ENCODE measurements at places on chromosomes 16 and 17.
A peak's percentile ranks its signal among the peaks of the same experiment; 100 is the strongest.

DNA sequence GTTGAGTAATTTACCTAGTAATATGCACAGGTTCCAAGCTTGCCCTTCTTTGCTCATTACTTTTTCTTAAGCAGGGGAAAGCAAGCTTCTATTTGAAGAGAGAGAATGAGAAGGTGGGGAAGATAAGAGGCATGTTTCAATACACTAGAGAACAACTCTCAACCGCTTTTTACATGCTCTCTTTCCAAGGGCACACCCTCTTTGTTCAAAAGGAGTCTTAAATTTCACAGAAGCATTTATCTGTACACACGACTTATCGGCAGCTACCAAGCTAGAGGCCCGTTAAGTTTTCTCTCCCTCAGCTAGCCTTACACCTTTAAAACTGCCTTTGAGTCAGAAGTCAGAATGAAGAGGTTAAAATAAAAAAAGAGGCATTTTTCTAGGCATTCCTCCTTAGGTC lies 79.6 kb downstream of the STH start:
- no peak for DNase-seq

- no peak for DNase-seq
These were observed 1.4 kb upstream of the HES7 start for GRCh38 chr17:8125154-8125946.

DNA sequence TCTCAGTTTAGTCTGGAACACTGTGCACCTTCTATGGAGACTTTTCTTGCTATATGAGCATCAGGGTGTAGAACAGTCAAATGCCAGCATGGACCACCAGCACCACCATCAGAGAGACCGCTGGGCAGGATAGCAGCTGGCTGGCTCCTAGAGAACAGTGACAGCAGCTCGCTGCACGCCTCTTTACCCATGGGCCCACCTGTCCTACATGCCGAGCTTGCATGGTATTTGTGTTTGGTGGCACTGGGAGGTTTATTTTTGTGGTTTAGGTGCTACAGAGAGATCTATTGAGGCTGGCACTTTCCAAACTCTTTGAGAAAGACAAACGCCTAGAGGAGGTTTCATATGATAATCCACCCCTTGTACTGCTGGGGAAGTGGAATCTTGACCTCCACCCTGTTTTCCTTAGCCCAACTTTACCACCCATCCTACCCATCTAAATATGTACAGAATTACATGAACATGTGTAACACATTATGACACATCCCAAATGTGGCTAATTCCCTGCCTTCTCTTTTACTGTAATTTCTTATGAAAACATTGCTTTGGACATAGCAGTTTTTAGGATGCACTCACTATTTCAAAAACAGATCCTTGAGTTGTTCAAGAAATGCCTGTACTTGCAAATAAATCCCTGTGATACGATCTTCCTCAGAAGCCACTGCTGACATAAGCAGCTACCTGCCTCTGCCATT lies 46.3 kb downstream of the COG7 start:
- no peak for DNase-seq

DNA sequence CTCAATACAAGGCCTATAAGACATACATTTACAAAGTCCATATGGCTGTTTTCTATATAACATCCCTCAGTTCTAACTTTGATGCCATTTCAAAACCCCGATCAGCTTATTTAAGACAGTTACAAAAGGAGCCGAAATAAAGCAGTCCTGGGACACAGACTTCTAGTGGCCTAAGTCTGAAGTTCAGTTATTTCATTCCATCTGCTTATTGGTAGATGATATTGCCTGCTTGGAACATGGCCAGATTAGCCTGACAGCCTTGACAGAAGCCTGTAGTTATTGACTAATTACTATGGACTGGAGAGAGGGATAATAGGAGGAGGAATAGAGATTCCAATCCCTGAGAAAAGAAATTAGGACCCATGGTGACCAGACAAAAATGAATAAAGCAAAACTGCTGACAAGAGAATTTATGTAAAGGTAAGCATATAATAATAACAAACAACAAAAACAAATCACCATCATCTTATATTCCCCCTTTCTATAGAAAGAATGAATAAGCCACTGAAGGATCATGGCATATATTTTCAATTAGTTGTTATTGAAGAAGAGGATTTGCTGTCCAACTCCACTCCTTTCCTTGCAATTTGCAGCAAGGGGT lies 206.3 kb upstream of the TOM1L1 start:
- DNase-seq: no peak

GRCh38 chr17:46003907-46004748 lies 5.1 kb downstream of the STH start:
- no peak for DNase-seq

DNA sequence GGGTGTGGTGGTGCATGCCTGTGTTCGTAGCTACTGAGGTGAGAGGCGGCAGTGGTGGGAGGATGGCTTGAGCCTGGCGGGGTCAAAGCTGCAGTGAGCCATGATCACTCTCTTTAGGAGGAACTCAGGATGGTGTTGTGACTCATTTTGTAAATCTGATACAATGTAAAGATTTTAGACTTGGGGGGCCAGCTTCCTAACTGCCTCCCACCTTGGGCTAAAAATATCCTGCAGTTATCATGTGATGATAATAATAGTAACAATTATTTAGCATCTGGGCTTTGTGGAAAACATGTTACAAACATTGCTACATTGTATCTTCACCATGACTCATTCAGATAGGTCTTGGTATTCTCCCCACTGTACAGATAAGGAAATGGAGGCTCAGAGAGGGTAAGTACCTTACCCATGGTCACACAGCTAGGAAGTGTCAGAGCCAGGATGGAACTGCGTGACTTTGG lies 7.4 kb downstream of the CTNS start:
- DNase-seq: no peak

DNA sequence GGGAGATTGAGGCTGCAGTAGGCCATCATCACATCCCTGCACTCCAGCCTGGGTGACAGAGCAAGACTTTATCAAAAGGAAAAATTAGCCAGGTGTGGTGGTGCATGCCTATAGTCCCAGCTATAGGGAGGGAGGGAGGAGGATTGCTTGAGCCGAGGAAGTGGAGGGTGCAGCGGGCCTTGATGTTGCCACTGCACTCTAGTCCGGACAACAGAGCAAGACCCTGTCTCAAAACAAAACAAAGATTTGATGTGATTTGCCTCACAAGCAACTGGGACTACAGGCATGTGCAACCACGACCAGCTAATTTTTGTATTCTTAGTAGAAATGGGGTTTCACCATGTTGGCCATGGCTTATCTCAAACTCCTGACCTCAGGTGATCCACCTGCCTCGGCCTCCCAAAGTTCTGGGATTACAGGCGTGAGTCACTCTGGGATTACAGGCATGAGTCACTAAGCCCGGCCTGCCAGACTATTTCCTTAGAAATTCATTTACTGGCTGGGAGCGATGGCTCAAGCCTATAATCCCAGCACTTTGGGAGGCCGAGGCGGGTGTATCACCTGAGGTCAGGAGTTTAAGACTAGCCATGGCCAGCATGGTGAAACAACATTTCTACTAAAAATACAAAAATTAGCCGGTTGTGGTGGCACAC lies 11.5 kb downstream of the UBE2G1 start:
- no peak for DNase-seq

- DNase-seq: no peak
These were observed 207.7 kb downstream of the HS3ST3A1 start for GRCh38 chr17:13393841-13394710.

GRCh38 chr16:54059319-54059718 lies 227.3 kb downstream of the IRX3 start:
- DNase-seq: no peak

GRCh38 chr16:10226141-10226986 lies 44.1 kb upstream of the GRIN2A start:
- DNase-seq: no peak

GRCh38 chr16:11129378-11129781 lies 126.6 kb downstream of the SOCS1 start:
- no peak for DNase-seq

DNA sequence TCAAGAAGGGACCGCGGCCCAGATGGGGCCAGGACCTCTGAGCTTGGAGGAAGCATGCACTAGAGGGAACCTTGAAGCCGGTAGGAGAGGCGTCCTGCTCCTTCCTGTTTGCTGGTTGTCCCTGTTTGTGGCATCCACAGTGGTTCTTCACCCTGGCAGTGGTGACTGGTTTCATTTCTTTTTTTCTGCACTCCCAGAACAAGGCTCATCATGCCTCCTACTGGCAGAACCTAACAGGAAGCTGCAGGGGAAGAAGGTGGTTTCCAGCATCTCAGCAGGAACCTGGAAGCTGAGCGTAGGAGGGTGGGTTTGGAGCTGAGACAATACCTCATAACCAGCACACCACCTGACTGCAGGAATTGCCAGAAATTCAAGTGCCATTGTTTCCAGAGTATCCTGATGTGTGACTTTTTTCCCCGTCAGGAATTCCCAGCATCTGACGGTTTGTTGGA lies 5.8 kb downstream of the TMEM231 start:
- DNase-seq: peak; percentile 79

- peak; percentile 95 for DNase-seq
These were observed 22.1 kb downstream of the FCSK start for GRCh38 chr16:70476272-70477020.

DNA sequence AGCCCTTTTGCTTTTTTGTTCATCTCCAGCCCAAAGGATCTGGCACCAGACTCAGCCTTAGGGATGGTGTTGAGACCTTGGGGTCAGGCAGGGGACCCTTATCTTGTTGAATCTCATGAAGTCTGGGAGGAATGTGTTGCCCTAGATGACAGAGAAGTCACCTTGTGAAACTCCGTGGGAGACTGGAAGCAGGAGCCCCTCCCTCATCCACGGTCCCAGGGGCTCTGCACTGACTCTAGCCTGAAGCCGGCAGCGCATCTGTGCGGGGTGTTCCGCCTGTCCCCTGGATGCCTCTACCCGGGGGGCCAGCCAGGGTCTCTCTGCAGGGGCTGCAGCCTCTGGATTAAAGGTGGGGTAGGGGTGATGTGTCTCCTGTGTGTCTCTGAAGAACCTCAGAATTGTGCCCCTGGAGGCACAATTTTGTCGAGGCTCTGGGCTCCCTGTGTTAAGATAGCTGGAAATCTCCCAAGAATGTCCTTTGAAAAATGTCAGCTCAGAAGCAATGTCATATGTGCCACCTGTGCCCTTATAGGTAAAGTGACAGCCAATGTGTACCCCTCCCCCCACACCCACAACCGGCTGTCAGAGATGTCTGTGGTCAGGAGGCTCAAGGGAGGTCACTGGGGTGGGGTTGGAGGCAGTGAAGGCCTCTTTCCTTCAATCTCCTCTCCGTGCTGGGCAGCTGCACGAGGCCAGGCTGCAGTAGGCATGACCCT lies 32.1 kb upstream of the CDC42EP4 start:
- no peak for DNase-seq

GRCh38 chr17:20010099-20010863 lies 1.1 kb downstream of the SPECC1 start:
- DNase-seq: peak; percentile 44

- no peak for DNase-seq
These were observed 164.1 kb downstream of the SEC14L1 start for GRCh38 chr17:77304746-77305473.

- DNase-seq: no peak
These were observed 99.5 kb upstream of the DNAH17 start for GRCh38 chr17:78676412-78677302.

GRCh38 chr16:89983536-89983935 lies 35.0 kb downstream of the DEF8 start:
- no peak for DNase-seq

DNA sequence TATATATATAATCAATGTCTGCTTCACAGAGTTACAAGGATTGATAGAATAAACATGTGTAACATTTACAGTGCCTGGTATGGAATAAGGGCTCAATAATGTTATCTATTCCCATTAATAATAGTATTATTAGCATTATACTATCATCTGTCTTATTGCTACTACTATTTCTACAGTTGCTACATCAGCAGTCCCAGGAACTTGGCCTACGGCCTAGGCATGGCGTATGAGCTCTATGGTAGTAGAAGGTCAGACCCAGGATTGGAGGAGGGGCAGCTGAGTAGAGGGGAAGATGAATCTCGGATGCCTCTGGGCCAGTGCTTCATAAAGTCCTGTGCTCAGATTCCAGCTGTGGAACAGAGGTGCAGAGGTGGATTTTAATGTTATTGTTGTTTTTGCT lies 146.3 kb upstream of the TBX2 start:
- DNase-seq: no peak

DNA sequence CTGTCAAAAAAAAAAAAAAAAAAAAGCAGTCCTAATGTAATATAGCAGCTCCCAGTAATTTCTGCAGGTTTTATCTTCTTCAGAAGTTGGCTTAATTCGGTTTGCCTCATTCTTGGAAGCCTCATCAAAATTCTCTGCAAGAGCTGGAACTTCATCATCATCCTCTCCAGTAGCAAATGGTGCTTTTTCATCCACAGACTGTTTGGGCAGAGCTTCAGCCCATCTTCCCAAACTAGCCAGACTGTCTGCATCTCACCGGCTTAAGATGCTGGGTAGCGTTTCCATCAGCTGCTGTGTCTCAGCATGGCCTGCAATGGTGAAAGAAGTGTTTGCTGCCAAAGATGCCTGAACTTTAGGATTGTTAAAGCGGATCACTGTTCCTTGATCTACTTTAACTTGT lies 112.6 kb downstream of the AIPL1 start:
- DNase-seq: no peak

GRCh38 chr17:6729531-6729930 lies 16.4 kb upstream of the SLC13A5 start:
- no peak for DNase-seq

GRCh38 chr16:66740010-66740409 lies 11.4 kb downstream of the DYNC1LI2 start:
- DNase-seq: no peak

GRCh38 chr16:81841722-81842121 lies 62.6 kb downstream of the PLCG2 start:
- no peak for DNase-seq

GRCh38 chr16:68626557-68626956 lies 18.6 kb upstream of the CDH3 start:
- DNase-seq: no peak

- no peak for DNase-seq
These were observed 375 bp upstream of the KRT32 start for GRCh38 chr17:41467561-41467960.

DNA sequence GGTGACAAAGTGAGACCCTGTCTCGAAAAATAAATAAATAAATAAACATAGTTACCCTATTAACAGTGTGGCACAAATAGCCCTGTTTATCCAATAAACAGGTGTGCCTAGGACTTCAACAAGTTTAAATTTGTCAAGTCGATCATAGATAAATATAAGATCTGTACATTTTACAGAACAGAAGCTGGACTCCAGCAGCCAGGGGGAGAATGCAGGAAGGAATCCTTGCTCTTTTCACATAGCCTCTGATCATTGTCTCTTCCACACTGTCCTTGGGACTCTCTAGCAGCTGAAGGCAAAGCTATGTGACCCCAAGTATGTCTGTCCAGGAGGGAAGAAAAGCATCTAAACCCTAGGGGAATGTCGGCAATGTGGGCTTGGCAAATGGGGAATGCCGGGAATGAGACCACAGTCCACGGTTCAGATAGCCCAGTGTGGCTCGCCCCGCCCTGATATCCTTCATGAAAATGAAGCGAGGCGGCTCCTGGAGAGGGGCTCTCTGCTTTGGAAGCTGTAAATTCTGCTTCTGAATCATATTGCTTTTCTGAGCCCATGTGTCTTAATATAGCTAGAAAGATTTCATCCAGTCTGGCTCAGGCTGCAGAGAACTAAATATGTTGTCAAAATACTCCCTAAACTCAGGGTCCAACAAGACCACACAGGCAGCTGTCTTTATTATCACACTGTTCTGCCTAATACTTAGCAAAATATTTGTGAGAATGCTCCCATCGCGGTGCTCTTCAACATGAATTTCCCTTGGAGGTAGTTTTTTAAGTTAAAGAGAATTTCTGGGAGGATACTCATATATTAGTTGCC lies 24.9 kb upstream of the GRB2 start:
- peak; percentile 57 for DNase-seq

Measured in H54 (cell line).